ENCODE measurements at places on chromosomes 13 and 19.

- DNase-seq, result no peak
Measured at GRCh38 chr19:47540748-47541147, 25.9 kb upstream of the NAPA start.

- DNase-seq, result no peak
Measured at GRCh38 chr19:4531562-4532165, 3.4 kb downstream of the PLIN5 start.

DNA sequence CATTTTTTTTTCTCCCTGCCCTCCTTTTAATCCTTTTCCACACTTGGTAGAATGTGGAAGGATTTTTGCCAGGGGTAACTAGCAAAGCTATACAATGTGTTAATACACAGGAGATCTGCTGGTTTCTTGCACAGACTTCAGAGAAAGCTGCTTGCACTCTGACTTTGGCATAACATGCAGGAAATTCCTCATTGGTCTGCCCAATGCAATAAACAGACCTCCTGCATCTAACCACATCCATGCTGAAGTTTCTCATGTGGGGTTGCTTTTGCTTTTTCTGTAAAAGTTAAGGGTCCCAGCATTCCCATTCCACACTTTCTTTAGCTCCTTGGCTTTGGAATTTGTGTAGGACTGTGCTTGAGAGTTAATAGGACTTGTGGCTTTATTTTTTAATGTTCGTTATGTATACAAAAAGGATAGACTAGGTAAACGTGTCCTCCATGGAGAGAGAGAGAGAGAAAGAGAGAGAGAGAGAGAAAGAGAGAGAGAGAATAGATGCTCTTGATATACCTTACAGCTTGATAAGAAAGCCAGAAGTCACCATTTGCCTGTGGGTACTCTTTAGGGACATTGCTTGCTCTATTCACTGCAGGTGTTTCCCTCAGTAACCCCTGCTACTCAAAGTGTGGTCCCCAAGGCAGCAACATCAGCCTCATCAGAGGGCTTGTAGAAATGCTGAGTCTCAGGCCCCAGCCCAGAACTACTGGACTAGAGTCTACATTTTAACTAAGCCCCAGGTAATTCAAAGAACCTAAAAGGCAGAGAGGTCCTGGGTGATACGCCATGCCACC lies 170.5 kb downstream of the SHISA2 start:
- DNase-seq, result no peak

- no peak for DNase-seq
Measured at GRCh38 chr13:94717916-94718315, 5.6 kb upstream of the SOX21 start.
